ENCODE measurements at places on chromosomes 7 and 10. TPM values are rescaled to one million over a fixed set of nuclear protein-coding genes. Genes with fewer than 3 reads are reported as not detected.

Gene MBLAC1
- 1.3 TPM for polyA plus RNA-seq

Gene LEP
- polyA plus RNA-seq, result 0.09 TPM

Gene AGMO
- 0.48 TPM for polyA plus RNA-seq

Gene ZNF655
- polyA plus RNA-seq, result 64.2 TPM

Gene SUFU
- polyA plus RNA-seq, result not detected

Gene SPAG6
- 7.2 TPM for polyA plus RNA-seq

Gene GIMAP4
- polyA plus RNA-seq, result 19.4 TPM

Gene TCAF2
- 6.8 TPM for polyA plus RNA-seq

Gene CPA4
- polyA plus RNA-seq, result 4.6 TPM

Gene DNAH11
- not detected for polyA plus RNA-seq

Gene RBP3
- polyA plus RNA-seq, result 0.05 TPM

Gene SPDYE1
- 2.7 TPM for polyA plus RNA-seq

Gene SLC12A9
- 25.4 TPM for polyA plus RNA-seq

Gene CCDC201
- polyA plus RNA-seq, result not detected

Gene PIK3CG
- 2.4 TPM for polyA plus RNA-seq
